ENCODE measurements at places on chromosomes 11 and 22.

DNA sequence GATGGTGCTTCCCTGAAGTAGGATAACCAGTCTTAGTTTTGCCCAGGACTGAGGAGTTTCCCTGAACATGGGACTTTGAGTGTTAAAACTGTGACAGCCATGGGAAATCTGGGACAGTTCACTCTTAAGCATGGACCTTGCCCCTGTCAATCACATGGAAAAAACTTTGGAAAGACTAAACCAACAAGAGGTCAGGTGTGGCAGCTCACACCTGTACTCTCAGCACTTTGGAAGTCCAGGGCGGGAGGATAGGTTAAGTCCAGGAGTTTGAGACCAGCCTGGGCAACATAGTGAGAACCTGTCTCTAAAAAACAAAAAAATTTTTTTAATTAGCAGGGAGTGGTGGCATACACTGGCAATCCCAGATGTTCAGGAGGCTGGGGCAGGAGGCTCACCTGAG lies 3.3 kb upstream of the AMBRA1 start:
- DNase-seq: no peak

DNA sequence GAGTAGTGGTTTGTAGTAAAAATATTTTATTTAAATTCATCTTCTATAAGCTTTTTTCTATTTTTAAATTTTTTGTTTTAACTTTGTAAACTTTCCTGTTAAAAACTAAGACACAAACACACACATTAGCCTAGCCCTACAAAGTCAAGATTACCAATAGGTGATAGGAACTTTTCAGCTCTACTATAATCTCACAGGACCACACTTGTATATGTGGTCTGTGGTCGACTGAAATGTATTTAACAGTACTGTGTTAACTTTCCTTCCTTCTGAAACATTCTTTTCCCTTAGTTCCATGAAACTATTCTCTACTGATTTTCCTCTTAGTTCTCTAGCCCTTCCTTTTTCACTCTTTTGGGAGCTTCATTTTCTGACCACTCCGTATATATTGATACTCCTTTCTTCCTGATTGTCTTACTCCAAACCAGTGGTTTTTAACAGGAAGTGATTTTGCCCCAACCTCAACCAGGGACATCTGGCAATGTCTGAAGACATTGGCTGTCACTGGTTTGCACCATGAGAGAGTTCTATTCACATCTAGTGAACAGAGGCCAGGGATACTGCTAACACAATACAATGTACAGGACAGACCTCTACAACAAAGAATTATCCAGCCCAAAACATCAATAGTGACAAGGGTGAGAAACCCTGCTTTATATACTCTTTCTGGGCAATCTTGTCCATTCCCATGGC lies 8.8 kb downstream of the ZW10 start:
- DNase-seq: no peak

GRCh38 chr11:99937330-99937729 lies 749.8 kb upstream of the ARHGAP42 start:
- no peak for DNase-seq

GRCh38 chr11:75280770-75281468 lies 40.3 kb downstream of the TPBGL start:
- DNase-seq: no peak

DNA sequence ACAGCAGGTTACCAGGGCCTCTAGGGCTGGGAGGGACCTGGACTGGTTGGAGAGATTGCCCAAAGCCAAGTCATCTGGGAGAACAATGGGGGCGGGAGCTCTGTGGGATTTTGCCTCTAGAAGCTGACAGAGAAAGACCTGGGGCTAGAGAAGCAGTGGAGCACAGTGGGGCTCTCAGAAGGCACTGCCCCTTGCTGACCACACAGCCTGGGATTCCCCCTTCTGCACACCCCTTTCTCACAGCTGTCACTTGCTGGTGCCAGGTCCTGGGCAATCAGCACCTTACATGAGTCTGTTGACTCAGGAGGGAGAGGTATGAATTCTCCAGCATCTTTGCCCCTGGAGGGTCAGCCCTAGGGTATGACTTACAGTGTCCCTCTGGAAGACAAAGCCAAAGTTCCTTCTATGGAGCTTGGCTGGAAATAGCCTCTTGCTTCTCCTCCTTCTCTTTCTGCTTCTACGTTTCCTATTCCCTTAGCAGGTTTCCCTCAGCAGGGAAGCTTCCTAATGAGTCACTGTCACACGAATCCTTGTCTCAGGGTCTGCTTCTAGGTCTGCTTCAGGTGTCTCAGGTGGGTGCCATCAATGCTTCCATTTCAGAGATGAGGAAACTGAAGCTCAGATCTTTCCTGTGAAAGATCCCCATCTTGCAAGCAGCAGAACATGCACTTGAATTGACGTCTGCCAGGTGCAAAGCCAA lies 27.0 kb downstream of the GDPD5 start:
- DNase-seq: no peak

- no peak for DNase-seq
These were observed 63.6 kb upstream of the PPARA start for GRCh38 chr22:46086577-46087335.

GRCh38 chr22:25680956-25681355 lies 61.0 kb upstream of the MYO18B start:
- DNase-seq: no peak

DNA sequence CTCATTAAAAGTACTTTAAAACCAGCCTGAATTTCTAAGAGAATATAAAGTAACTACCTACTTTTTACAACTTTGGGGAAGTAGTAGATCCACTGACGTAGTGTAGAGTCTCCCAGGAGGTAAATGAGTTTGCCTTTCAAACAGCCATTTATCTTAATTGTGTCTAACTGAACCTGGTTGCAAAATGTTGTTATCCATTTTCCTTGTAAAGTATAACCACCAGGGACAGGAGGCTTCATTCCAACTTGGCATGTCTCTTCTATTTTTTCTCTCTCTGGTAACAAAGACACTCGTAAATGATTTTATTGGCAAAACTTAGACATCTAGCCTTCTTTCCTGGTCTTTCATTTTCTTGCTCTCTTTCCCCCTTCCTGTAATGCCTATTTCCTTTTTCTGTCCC lies 36.9 kb downstream of the NXPE1 start:
- DNase-seq: no peak

- DNase-seq: no peak
These were observed 59.1 kb downstream of the ETS1 start for GRCh38 chr11:128528294-128528693.

DNA sequence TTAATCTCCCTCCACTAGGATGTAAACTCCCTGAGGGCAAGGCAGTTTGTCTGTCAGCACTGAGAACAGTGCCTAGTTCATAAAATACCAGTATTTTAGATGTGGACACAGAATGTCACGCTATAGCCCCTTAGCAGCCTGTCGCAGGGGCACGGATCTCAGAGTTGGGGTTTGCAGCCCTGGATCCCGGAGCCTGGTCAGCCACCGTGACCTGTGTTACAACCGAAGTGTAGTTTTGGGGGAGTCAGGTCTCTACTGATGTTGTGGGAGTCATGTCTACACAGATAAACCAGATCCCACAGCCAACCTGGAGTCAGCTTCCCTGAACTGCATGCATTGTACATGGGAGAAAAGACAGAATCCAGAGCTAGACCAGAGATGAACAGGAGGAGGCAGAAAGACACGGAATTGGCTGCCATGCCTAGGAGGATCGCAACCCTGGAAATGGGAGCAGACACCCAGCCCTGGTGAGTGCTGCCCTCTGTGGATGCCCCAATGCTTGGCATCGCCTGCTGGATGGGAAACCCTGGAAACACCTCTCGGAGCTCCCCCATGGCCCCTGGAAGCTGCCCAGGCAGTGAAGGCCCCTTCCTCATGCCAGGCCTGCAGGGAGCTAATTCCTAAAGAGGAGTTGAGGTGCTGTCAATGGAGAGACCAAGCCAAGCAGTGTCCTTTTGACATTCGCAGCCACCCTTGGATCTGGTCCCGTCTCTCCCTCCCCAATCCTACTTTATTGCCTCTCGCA lies 851.3 kb downstream of the TBC1D22A start:
- DNase-seq: no peak

DNA sequence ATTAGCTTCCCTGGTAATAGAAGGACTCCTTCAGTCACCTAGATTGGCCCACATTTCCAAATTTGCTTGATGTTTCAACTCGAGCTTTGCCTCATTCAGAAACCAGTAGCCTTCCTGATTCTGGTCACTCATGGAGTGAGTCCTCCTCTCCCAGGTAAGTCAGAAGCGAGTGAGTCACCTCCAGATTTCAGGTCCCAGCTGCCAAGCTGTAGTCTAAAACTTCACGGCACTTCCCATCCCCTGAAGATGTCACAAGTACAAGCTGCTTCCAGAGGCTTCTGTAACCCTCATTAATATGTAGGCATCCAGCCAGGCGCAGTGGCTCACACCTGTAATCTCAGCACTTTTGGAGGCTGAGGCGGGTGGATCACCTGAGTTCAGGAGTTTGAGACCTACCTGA lies 23.5 kb downstream of the ARHGAP8 start:
- no peak for DNase-seq

- DNase-seq: no peak
These were observed 85.3 kb upstream of the OR9Q1 start for GRCh38 chr11:57938351-57938750.

GRCh38 chr11:70335511-70335910 lies 62.8 kb upstream of the CTTN start:
- DNase-seq: no peak

GRCh38 chr22:35961480-35962295 lies 66.9 kb downstream of the RBFOX2 start:
- peak; percentile 12 for DNase-seq

DNA sequence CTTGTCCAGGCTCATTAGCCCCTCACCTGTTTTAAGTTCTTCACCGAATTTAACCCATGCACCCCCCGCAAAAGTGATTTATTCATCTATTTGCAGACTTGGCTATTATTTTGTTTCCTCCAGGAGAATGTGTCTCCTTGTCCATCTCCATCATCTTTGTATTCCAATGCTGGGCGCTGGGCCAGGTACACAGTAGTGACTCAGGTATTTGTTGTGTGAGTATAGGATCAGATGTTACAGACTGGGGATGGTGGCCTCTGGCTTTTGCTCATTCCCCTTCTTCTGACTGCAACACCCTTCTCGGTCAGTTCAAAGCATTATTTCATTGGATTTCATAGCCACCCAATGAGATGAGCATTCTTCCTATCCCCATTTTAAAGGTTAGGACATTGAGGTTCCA lies 408.2 kb downstream of the MN1 start:
- no peak for DNase-seq

GRCh38 chr11:7430496-7430895 lies 54.8 kb upstream of the OLFML1 start:
- no peak for DNase-seq

GRCh38 chr11:125679397-125679796 lies 1.2 kb downstream of the ACRV1 start:
- no peak for DNase-seq

DNA sequence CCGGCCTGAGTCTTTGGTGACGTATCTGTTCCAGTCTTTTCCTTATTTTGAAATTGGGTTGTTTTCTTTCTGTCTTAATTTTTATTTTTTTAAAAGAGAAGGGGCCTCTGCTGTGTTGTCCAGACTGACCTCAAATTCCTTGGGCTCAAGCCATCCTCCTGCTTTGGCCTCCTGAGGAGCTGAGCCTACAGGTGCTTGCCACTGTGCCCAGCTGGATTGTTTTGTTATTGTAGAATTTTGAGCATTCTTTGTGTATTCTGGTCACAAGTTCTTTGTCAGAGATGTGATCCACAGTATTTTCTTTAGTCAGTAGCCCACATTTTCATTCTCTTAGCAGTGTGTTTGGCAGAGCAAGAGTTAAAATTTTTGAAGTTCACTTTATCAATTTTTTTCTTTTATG lies 100.1 kb downstream of the ATXN10 start:
- no peak for DNase-seq

DNA sequence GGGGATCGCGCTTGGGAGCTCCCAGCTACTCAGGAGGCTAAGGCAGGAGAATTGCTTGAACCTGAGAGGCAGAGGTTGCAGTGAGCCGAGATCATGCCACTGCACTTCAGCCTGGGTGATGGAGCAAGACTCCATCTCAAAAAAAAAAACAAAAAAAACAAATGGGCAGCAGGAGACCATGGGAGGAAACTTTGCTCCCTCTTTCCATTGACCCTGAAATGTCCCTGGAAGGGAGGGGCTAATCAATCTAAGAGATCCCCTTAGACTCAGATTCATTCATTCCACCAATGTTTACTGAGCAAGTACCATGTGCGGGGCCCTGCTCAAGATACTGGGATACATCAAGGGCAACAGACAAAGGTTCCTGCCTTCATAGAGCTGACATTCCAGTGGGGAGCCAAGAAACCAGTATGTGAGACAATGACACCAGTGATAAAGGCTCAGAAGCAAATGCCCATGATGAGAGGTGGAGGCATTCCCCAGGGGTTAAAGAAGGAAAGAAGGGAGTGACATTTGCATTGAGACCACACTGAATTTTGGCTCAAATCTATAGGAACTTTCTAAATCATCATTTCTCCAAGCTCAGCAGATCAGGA lies 37.7 kb upstream of the TFIP11 start:
- no peak for DNase-seq

DNA sequence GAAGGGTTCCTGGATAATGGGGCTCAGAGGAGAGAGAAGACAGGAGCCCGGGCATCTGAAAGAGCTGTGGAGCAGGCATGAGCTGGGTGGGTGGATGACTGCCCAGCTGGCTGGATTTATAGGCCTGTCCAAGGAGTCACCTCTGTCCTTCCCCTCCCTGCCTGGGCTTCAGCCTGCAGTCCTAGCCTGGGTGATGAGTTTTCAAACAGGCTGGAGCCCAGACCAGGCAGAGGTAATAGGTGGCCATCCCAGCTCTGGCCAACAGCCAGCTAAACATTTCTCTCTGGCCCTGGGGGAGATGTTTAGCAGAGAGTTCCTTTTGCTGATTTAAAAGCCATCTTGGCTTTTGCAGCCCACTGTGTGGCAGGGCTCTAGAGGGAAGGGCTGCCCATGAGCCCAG lies 5.4 kb downstream of the C11orf96 start:
- no peak for DNase-seq

- DNase-seq: no peak
These were observed 579.3 kb downstream of the BUD13 start for GRCh38 chr11:116193321-116194131.

DNA sequence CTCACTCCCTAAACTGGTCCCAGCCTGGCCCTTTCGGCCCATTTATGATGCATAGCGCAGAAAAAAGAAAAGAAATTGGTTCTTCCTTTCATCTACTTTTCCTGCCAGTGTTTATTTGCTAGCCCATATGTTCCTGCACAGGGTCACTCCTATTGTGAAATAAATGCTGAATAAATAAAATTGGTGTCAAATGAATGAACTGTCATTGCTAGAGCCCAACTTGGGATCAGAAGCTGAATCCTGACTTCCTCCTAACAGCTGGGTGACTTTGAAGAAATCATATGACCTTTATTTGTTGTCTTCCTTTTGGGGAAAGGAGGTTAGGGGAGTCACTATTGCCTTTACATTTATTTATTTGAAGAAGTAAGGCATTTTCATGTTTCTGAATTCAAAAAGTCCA lies 92.0 kb downstream of the PRR5L start:
- no peak for DNase-seq
